Fibroblast of lung (primary cell): ENCODE measurements at places on chromosomes 7 and 10.

DNA sequence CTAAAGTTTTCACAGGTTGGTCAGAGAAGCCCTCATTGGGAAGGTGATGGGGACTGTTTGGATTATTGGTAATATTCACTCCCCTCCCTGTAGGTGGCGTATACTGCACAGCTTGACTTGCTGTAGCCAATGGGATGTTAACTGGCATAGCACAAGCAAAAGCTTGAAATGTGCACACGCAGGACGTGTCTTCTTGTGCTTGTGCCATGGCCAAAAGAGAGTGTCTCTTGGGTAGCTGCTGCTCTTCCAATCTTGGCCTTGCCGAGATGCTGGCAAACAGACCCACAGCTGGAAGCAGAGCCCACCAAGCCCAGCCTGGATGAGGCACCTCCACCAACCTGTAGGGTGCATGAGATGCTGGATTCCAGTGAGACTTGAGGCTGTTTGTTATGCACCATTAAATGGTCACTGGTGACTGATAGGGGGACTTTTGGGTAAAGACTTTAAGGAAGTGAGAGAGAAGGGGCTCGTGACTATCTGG lies 266.0 kb downstream of the GRID1 start:
- DNase-seq: no peak

DNA sequence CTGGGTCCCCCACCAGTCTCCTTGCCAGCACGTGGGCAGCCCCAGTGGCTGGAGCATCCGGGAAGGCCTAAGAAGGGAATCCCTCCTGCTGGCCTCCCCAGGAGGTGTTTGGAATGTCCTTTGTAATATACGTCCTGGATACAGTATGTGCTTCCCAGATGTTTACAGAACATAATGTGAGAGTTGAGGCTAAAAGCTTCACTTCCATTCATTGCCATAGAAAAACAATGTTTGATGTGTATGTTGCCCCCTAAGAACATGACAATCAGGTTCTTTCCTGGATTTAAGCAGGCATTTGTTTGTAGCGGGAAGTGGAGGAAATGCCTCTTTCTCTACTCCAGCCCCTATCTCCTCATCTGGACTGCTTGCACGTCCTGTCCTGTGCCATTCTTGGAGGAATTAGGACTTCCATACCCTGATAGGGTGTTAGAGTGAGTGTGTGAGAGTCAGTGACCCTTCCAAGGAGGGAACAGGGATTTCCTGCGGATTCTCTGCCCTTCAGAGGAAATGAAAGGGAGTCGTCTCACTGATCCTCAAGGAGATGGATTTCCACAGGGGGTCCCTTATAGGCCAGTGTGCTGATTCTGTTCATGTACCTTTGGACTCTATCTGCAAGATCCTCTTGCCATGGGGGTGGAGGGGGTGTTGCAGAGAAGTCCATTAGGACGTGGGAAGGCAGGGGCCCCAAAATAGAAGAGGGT lies 1.2 kb downstream of the IGFBP1 start:
- no peak for DNase-seq

DNA sequence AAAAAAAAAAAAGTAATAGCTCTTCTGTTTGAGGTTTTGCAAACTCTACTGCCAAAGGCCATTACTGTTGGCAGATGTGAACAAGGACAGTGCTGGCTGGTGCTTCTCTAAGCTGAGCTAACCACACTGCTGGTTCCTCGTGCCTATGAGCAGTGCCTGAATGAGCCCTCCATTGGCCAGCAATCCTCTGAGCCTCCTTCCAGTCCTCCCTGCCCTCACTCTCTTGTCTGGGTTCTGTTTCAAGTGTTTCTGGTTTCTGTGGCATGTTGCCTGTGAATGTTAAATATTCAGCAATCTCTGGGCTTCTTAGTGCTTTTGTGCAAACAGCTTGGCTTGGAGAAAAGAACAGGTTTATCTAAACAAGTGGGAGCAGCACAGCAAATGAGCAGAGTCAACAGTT lies 161.3 kb upstream of the AUTS2 start:
- peak; percentile 55 for DNase-seq

- no peak for DNase-seq
These were observed 453.7 kb upstream of the LRRTM3 start for GRCh38 chr10:66472156-66472555.

- DNase-seq: no peak
These were observed 95.3 kb downstream of the CUX1 start for GRCh38 chr7:101912716-101913110.

DNA sequence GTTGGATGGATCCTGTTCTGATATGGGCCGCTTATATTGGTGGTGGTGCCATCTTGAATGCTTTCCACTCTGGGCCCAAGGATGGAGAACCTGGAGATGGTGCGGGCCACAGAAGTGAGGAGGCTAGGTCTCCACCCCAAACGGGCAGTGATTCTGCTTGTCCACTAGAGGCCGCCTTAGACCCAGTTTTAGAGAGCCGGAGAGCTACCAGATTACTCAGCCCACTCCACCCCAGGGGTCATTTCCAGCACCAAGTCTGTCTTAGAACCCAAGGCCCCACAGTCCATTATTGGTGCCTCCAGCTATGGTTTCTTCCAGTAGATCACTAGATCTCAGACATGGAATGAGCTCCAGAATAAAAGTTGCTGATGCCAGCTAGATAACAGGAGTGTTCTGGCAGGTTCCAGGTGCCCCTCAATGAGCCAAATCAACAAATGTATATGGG lies 11.8 kb upstream of the CAMK2G start:
- DNase-seq: peak; percentile 86
